ENCODE measurements at places on chromosomes 16 and 17. TPM values are rescaled to one million over a fixed set of nuclear protein-coding genes. Genes with fewer than 3 reads are reported as not detected.

Gene STH
- total RNA-seq, result not detected

Gene CCL4
- total RNA-seq, result not detected

Gene DUSP3
- total RNA-seq, result 20.6 TPM

Gene KRTAP2-2
- not detected for total RNA-seq

Gene SLC16A6
- 2.5 TPM for total RNA-seq

Gene GNGT2
- total RNA-seq, result not detected

Gene TBC1D28
- total RNA-seq, result not detected

Gene KIF18B
- 15.2 TPM for total RNA-seq
